ENCODE measurements at places on chromosomes 1 and 21.
A peak's percentile ranks its signal among the peaks of the same experiment; 100 is the strongest.

DNA sequence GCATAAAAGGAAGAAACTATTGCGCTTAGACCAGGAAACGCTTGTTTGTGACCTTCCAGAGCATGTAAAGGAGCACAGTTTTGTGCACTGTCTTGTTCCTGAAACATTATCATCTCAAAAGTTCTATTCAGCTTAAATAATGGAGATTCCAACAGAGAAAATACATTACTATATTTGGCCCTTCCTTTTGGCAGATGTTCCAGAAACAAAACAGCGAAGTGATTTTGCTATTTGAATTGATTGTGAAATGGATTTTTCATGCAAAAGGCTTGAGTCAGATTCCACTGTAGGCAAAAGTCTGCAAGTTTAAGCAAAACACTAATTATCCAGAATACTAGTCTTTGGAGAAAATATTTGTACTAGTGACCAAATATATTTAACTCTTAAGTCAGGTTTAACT is 80.3 kb upstream of the PTBP2 start:
- H3K36me3 ChIP-seq, result no peaks in the 10 kb centered on the region
- no peak overlapping the region for H3K4me3 ChIP-seq
- H3K27ac ChIP-seq, result no peak overlapping the region
- H3K27me3 ChIP-seq, result no peaks in the 10 kb centered on the region
- no peak for DNase-seq

- H3K27ac ChIP-seq, result no peak overlapping the region
- H3K4me3 ChIP-seq, result no peak overlapping the region
- H3K36me3 ChIP-seq, result no peaks in the 10 kb centered on the region
- H3K27me3 ChIP-seq, result peaks cover 11% of the 10 kb centered on the region
Observed at GRCh38 chr1:161244888-161245287, 6.9 kb upstream of the NR1I3 start.

GRCh38 chr1:233868461-233868860 is 36.0 kb upstream of the SLC35F3 start:
- DNase-seq, result no peak
- H3K36me3 ChIP-seq, result no peaks in the 10 kb centered on the region
- H3K4me3 ChIP-seq, result no peak overlapping the region
- no peaks in the 10 kb centered on the region for H3K4me1 ChIP-seq

GRCh38 chr1:233728721-233729120 is 114.8 kb downstream of the KCNK1 start:
- H3K4me1 ChIP-seq, result no peaks in the 10 kb centered on the region
- no peak for DNase-seq
- H3K27ac ChIP-seq, result no peak overlapping the region
- no peaks in the 10 kb centered on the region for H3K36me3 ChIP-seq
- H3K4me3 ChIP-seq, result no peak overlapping the region

- H3K27ac ChIP-seq, result no peak overlapping the region
- DNase-seq, result no peak
- no peaks in the 10 kb centered on the region for H3K4me1 ChIP-seq
- no peaks in the 10 kb centered on the region for H3K27me3 ChIP-seq
- no peak overlapping the region for H3K4me3 ChIP-seq
Observed at GRCh38 chr21:40471103-40471502, 375.9 kb downstream of the DSCAM start.

- H3K4me1 ChIP-seq, result no peaks in the 10 kb centered on the region
- DNase-seq, result no peak
- H3K27me3 ChIP-seq, result peaks cover 14% of the 10 kb centered on the region
Observed at GRCh38 chr1:119794876-119795240, 16.4 kb downstream of the REG4 start.

GRCh38 chr1:153648000-153648643 is 10.4 kb upstream of the SNAPIN start:
- peaks cover 12% of the 10 kb centered on the region for H3K4me1 ChIP-seq
- no peak for DNase-seq
- peaks cover 45% of the 10 kb centered on the region for H3K36me3 ChIP-seq
- no peak overlapping the region for H3K4me3 ChIP-seq
- no peaks in the 10 kb centered on the region for H3K27me3 ChIP-seq

DNA sequence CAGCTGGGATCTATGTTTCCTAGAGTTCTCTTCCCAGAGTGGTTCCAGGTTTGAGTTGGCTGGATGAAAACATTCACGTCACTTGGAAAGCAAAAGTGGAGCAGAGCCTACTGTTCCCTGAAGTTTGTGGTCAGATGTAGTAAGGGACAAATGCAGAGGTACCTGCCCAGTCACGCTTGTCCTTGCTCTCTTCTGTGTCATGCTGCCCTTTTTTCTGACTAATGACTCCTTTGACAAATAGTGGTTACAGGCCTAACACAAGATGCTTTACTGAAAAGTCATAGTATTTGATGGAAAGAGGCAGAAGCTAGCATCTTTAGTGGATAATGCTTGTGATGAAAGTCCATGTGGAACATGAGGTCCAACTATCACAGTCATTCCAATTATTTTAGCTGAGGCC is 881.4 kb upstream of the B3GALT2 start:
- no peak overlapping the region for H3K4me3 ChIP-seq
- no peaks in the 10 kb centered on the region for H3K4me1 ChIP-seq
- no peak for DNase-seq
- H3K27me3 ChIP-seq, result no peaks in the 10 kb centered on the region
- no peaks in the 10 kb centered on the region for H3K36me3 ChIP-seq
- no peak overlapping the region for H3K27ac ChIP-seq

- no peak overlapping the region for H3K27ac ChIP-seq
- DNase-seq, result no peak
- no peaks in the 10 kb centered on the region for H3K4me1 ChIP-seq
- no peaks in the 10 kb centered on the region for H3K27me3 ChIP-seq
- no peak overlapping the region for H3K4me3 ChIP-seq
- peaks cover 45% of the 10 kb centered on the region for H3K36me3 ChIP-seq
Observed at GRCh38 chr1:185200889-185201288, 43.9 kb downstream of the SWT1 start.

GRCh38 chr1:224721000-224721399 is 104.9 kb downstream of the CNIH3 start:
- no peak overlapping the region for H3K27ac ChIP-seq
- no peaks in the 10 kb centered on the region for H3K36me3 ChIP-seq
- H3K4me3 ChIP-seq, result no peak overlapping the region
- DNase-seq, result no peak
- H3K4me1 ChIP-seq, result no peaks in the 10 kb centered on the region

DNA sequence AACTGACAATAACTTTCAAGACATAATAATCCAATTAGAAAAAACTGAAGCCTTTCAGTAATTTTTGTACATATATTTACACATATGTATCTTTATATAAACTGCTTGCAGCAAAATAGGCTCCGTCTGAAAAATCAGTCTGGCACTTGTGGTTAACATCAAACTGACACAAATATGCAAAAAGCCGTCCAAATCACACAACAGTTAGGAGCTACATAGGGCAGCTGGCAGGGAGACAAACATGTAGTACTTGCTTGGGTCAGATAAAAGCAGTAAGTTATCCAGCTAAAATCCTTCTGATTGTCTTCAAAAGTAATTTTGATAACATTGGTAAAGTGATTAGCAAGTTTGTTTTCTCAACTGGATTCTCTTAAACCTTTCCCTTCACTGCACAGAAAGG is 14.7 kb upstream of the GUCA2A start:
- no peak overlapping the region for H3K4me3 ChIP-seq
- H3K4me1 ChIP-seq, result no peaks in the 10 kb centered on the region
- H3K27ac ChIP-seq, result no peak overlapping the region
- H3K36me3 ChIP-seq, result peaks cover 55% of the 10 kb centered on the region
- H3K27me3 ChIP-seq, result no peaks in the 10 kb centered on the region

GRCh38 chr1:187862506-187862905 is 1033.8 kb downstream of the PLA2G4A start:
- no peaks in the 10 kb centered on the region for H3K27me3 ChIP-seq
- H3K4me3 ChIP-seq, result no peak overlapping the region
- H3K4me1 ChIP-seq, result no peaks in the 10 kb centered on the region
- DNase-seq, result no peak
- H3K36me3 ChIP-seq, result no peaks in the 10 kb centered on the region

- no peaks in the 10 kb centered on the region for H3K36me3 ChIP-seq
- H3K27me3 ChIP-seq, result peaks cover 15% of the 10 kb centered on the region
- H3K4me1 ChIP-seq, result no peaks in the 10 kb centered on the region
- no peak overlapping the region for H3K4me3 ChIP-seq
- H3K27ac ChIP-seq, result no peak overlapping the region
Observed at GRCh38 chr1:19815801-19816736, 986 bp upstream of the RNF186 start.

- H3K27ac ChIP-seq, result no peak overlapping the region
- no peak for DNase-seq
- H3K4me3 ChIP-seq, result no peak overlapping the region
- H3K27me3 ChIP-seq, result peaks cover 1% of the 10 kb centered on the region
- H3K36me3 ChIP-seq, result no peaks in the 10 kb centered on the region
- H3K4me1 ChIP-seq, result no peaks in the 10 kb centered on the region
Observed at GRCh38 chr1:116950517-116951199, 40.9 kb downstream of the PTGFRN start.

- no peaks in the 10 kb centered on the region for H3K27me3 ChIP-seq
- no peak overlapping the region for H3K27ac ChIP-seq
- no peak overlapping the region for H3K4me3 ChIP-seq
- H3K4me1 ChIP-seq, result no peaks in the 10 kb centered on the region
- DNase-seq, result no peak
Observed at GRCh38 chr1:208643005-208643597, 398.9 kb upstream of the PLXNA2 start.

GRCh38 chr1:232017057-232017456 is 390.5 kb downstream of the DISC1 start:
- H3K4me1 ChIP-seq, result no peaks in the 10 kb centered on the region
- no peaks in the 10 kb centered on the region for H3K36me3 ChIP-seq
- no peak for DNase-seq
- no peak overlapping the region for H3K4me3 ChIP-seq
- no peak overlapping the region for H3K27ac ChIP-seq

- peak overlapping the region; percentile 68 for H3K27ac ChIP-seq
- no peaks in the 10 kb centered on the region for H3K27me3 ChIP-seq
- DNase-seq, result peak; percentile 37
- peaks cover 11% of the 10 kb centered on the region for H3K36me3 ChIP-seq
- H3K4me3 ChIP-seq, result peak overlapping the region; percentile 81
Observed at GRCh38 chr21:43916691-43917514, 51.9 kb downstream of the AGPAT3 start.

DNA sequence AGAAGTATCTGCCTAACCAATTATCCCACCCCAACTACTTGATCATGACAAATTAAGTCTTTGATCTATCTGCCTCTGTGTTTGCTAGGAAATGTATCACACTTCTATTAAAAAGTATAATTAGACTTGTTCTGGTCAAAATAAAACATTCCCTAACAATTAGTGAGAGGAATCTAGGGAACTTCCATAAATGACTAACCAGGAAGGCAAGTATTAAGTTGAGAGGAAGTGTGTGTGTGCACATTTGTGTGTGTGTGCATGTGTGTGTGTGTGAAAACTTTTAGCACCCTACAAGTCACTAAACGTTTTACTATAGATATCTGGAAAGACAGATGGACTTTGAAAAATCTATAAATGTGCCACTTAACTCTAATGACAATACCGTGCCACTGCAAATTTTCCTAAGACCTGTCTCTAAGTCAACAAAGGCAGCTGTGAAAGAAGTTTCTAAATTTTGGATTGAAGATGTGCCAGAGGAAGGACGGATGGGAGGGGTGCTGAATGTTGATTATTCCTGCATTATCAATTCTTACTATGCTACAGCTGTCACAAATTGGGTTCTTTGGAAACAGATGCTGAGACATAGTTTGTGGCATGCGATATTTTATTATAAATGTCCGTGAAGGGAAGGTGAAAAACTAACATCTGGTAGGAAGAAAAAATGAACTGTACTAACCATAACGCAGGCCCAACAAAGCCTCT is 567.1 kb downstream of the PTPRC start:
- DNase-seq, result no peak
- H3K4me1 ChIP-seq, result peaks cover 8% of the 10 kb centered on the region
- H3K36me3 ChIP-seq, result no peaks in the 10 kb centered on the region
- no peak overlapping the region for H3K4me3 ChIP-seq
- no peak overlapping the region for H3K27ac ChIP-seq

- H3K4me3 ChIP-seq, result peak overlapping the region; percentile 67
- no peaks in the 10 kb centered on the region for H3K27me3 ChIP-seq
- peak overlapping the region; percentile 63 for H3K27ac ChIP-seq
Observed at GRCh38 chr1:212186427-212187207, 98.6 kb upstream of the PPP2R5A start.

- no peaks in the 10 kb centered on the region for H3K4me1 ChIP-seq
- no peak for DNase-seq
- no peak overlapping the region for H3K4me3 ChIP-seq
- H3K27me3 ChIP-seq, result no peaks in the 10 kb centered on the region
- H3K36me3 ChIP-seq, result no peaks in the 10 kb centered on the region
Observed at GRCh38 chr1:4057603-4058002, 157.5 kb upstream of the C1orf174 start.

DNA sequence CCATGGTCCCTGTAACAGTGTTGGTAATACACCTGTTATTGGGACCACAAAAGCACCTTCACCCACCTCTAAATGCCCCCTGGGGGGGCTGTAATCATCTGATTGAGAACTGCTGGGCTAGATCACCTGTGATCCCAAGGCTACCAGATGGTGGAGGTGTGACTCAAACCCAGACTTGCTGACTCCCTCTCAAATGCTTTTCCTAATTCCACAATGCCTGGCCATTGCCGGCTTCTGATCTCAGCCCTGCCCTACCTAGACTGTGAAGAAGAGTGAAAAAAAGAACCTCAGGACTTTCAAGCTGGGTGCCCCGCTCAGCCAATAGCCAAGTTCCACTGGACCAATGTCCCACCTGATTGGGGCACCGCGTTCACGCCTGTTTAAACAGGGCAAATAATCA is 9.6 kb downstream of the TMEM9 start:
- H3K36me3 ChIP-seq, result peaks cover 81% of the 10 kb centered on the region
- no peaks in the 10 kb centered on the region for H3K27me3 ChIP-seq
- peaks cover 5% of the 10 kb centered on the region for H3K4me1 ChIP-seq

DNA sequence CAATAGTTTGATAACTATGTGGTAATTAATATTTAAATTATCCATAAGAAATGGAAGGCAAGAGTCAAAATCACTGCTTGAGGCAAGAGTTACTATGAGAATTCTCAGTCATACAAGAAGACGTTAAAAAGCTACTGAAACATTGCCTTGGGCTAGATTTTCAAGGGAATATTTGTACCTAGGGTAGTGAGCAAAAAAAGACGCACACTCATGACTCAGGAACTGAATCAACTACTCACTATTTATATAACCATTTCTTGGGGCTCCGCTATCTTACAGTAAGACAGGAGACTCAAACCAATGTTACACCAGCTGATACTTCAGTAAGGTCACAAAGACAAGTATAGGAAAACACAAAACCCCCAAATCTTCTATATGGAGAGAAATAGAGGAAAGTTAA is 151.5 kb upstream of the RNPC3 start:
- no peak overlapping the region for H3K27ac ChIP-seq
- H3K36me3 ChIP-seq, result no peaks in the 10 kb centered on the region
- no peak for DNase-seq

- no peak for DNase-seq
- H3K27me3 ChIP-seq, result no peaks in the 10 kb centered on the region
- no peak overlapping the region for H3K4me3 ChIP-seq
- peaks cover 3% of the 10 kb centered on the region for H3K36me3 ChIP-seq
- no peaks in the 10 kb centered on the region for H3K4me1 ChIP-seq
- no peak overlapping the region for H3K27ac ChIP-seq
Observed at GRCh38 chr1:119052267-119052666, 64.1 kb upstream of the TBX15 start.

- DNase-seq, result no peak
- H3K27ac ChIP-seq, result no peak overlapping the region
- H3K27me3 ChIP-seq, result peaks cover 68% of the 10 kb centered on the region
Observed at GRCh38 chr1:9201401-9202239, 33.0 kb upstream of the H6PD start.

GRCh38 chr1:65832296-65832695 is 39.6 kb downstream of the PDE4B start:
- no peak overlapping the region for H3K4me3 ChIP-seq
- H3K36me3 ChIP-seq, result no peaks in the 10 kb centered on the region
- no peak for DNase-seq
- H3K27me3 ChIP-seq, result peaks cover 3% of the 10 kb centered on the region

- no peak overlapping the region for H3K4me3 ChIP-seq
- H3K27ac ChIP-seq, result no peak overlapping the region
- H3K4me1 ChIP-seq, result peaks cover 10% of the 10 kb centered on the region
- H3K27me3 ChIP-seq, result peaks cover 39% of the 10 kb centered on the region
Observed at GRCh38 chr1:173666646-173667045, 3.0 kb downstream of the ANKRD45 start.

All from activated B cell treated with CpG ODN at 0.5 μM for 24 hours (primary cell).